Esophagus squamous epithelium (tissue), 5 donors: ENCODE measurements at places on chromosomes 16 and 17.

DNA sequence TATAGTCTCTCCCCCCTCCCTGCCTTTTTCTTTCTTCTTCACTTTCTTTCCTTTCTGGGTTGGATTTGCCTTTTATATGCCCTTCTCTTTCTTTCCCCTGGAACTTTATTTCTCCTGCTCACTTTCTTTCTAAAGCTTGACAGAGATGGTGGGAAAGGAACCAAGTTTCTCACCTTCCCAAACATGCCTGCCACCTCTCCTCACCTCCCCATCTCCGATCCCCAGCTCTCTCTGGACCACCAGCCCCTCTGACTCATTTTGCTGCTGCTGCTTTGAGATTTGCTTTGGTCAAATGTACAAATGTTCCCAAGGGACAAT lies 6.7 kb upstream of the LHX1 start:
- DNase-seq, result no peak

- no peak for DNase-seq
Observed at GRCh38 chr17:49051269-49051668, 54.1 kb downstream of the IGF2BP1 start.

DNA sequence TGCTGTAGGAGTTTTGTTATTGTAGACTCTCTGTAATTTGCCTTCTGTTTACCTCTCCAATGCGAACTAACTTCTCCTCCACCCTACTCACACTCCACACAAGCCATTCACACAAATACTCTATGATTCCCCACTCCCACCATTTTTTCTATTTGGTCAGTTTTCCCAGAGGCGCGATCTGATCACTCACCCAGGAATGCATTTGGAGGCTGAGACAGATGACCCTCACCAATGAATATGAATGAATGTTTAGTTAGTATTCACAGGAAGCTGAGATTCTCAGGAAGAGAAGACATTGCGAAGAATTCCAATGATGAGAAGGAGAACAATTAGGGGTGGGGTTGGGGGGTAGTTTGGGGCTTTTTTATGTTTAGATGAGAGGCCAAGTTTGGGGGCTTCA lies 10.5 kb upstream of the ANKFN1 start:
- no peak for DNase-seq

- no peak for DNase-seq
Observed at GRCh38 chr17:37834168-37834567, 89.3 kb upstream of the HNF1B start.

DNA sequence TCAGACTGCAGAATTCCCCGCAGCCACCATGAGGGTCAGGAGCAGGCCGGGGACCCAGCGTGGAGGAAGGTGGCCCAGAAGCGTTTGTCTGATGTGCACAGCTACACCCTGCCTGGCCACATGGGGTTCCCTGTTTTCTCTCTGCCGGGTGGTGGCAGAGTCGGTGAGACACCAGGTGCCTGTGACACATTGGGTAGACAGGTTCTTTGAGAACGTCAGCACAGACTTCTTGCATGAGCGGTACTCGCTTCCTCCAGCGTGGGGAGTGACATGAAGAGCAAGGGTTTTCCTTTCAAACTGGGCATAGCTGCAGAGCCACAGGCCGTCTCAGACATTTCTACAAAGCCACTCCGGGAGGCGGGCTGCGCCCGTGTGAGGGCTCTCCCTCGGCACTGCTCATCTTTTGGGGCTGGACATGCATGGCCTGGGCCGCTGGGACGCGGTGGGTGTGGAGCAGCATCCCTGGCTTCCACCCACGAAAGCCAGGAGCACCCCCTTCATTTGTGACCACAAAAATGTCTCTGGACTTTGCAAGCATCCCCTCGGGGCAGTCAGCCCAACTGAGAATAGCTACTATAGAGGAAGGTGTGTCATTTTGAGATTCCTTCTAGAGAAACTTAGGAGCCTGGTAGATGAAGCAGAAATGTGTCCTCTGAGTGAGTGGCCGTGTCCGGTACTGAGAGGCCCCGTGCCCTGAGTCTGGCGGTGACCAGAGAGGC lies 26.0 kb downstream of the NME3 start:
- no peak for DNase-seq

DNA sequence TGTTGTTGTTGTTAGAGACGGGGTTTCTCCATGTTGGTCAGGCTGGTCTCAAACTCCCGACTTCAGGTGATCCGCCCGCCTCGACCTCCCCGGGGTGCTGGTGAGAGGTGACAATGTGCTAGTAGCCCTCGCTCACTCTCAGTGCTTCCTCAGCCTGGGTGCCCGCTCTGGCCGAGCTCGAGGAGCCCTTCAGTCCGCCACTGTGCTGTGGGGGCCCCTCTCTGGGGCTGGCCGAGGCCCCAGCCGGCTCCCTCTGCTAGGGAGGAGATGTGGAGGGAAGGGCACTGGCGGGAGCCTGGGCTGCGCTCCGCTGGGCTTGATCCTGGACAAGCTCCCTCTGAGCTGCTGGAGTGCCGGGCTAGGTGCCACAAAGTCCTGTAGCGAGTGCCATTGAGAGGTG lies 21.7 kb upstream of the RBL2 start:
- no peak for DNase-seq

DNA sequence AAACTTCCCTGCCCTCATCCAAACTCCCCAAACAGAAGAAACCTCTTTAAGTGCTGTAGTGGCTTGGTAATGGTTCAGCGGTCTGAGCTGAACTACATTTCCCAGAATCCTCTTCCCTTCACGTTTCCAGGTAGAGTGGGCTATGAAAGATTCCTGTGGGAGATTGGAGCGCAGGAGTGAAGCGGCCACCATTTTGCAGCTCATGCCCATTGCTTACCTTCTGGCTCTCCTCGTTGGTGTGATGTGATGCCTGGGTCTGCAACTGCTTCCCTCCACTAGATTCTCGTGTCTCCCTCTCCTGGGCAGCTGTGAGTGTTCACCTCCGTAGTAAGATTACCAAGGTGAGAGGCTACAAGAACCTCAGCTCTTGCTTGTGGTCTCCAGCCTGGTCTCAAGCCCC lies 82.1 kb downstream of the GPR139 start:
- DNase-seq, result no peak

DNA sequence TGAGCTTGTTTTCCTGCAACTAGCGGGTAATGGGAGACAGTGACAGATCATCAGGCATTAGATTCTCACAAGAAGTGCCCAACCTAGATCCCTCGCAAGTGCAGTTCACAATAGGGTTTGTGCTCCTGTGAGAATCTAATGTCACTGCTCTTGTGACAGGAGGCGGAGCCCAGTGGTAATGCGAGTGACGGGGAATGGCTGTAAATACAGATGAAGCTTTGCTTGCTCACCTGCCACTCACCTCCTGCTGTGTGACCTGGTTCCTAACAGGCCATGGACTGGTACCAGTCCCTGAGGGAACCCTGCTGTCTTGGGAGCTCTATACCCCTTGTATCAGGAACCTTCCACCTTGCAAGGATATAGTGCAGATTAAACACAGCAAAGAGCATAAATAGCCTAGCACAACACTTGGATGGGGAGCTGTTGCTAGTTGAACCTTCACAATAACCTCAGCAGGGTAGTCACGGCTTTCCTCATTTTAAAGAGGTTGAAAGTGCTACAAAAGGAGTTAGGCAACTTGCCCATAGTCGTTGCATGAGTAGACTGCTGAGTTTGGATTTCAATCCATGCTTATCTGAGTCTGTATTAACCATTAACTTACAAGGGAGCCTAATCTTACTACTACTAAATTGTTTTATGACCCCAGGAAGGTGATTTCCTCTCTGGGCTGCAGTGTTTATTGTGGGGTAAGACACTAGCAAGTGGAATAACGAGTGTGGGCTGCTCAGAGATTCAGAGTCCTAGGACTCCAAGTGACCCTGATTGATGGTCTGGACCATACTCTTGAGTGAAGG lies 156.6 kb upstream of the ZFHX3 start:
- no peak for DNase-seq

DNA sequence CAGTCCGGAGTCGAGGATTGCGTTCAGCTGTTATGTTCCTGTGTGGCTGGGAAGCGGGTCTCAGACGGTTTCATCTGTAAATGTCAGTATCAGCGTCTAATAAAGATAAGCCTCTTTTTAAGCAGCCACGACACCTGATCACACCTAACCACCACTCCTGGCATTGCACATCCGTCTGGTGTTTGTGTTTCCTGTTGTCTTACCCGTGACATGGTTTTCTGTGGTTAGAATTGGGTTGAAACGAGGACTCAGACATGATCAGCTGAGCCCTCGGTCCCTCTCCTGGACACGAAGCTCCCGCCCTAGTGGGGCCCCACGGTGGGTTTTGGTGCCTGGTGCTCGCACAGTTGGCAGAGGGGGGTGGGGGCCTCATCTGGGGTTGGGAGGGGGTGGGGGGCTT lies 18.3 kb downstream of the CPNE7 start:
- no peak for DNase-seq

- no peak for DNase-seq
Observed at GRCh38 chr16:50599494-50599893, 51.3 kb downstream of the NKD1 start.

DNA sequence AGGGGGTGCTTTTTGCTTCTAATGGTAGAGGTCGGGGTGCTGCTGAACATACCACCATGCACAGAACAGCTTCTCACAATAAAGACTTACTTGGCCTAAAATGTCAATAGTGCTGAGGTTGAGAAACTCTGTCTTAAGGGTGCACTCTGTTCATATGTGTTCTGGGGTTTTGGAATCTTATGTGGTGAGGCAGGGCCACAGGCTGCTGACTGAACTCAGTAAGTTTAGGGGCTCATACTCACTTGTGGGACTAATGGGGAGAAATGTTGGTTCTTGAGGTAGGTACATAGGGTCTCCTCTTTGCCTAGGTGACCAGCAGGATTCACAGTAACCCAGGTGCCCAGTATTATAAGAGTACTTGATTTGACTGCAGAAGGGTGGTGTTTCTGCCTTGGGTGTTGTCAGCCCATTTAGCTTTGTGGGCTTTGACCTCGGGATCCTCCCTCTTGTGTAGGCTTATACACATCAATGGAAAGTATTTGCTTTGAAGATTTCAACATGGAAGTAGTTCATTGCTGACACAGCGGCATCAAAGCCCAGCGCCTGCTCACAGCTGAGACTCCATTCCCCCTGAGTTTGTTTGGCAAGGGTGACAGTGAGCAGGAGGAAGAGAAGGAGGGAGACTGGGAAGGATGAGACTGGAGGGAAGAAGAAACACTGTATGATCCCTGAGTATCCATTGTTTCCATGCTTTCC lies 17.2 kb downstream of the SLC7A6 start:
- no peak for DNase-seq

DNA sequence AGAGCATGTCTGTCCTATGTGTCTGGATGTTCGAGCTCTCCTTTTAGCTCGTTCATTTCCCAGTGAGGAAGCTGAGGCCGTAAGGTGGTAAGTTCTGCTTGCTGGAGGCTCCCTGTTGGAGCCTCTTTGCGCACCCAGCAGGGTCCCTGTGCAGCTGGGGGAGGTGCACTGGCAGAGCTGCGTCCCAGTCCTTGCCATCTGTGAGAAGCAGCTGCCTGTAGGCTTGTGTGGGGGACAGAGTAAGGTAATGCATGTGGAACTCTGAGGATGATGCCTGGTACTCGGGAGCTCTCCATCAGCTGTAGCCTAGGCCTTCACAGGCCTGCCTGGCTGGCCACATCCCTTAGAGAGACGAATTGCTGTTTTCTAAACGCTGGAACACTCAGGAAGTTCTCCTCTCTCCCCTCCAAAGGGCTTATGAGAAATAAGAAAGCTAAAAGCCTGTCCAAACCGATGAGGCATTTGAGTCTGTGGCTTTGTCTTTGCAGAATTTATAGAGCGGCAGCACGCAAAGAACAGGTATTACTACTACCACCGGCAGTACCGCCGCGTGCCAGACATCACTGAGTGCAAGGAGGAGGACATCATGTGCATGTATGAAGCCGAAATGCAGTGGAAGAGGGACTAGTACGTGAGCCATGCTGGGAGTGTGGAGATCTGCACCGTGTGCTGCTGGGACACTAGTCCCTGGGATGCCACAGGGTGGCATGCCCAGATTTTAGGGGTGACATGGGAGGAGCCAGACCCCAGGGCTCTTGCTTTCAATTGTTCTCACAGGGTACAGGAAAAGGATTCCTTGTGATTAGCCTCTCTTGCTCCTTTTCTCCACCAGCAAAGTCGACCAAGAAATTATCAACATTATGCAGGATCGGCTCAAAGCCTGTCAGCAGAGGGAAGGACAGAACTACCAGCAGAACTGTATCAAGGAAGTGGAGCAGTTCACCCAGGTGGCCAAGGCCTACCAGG lies 1.6 kb downstream of the NDUFB10 start:
- no peak for DNase-seq

DNA sequence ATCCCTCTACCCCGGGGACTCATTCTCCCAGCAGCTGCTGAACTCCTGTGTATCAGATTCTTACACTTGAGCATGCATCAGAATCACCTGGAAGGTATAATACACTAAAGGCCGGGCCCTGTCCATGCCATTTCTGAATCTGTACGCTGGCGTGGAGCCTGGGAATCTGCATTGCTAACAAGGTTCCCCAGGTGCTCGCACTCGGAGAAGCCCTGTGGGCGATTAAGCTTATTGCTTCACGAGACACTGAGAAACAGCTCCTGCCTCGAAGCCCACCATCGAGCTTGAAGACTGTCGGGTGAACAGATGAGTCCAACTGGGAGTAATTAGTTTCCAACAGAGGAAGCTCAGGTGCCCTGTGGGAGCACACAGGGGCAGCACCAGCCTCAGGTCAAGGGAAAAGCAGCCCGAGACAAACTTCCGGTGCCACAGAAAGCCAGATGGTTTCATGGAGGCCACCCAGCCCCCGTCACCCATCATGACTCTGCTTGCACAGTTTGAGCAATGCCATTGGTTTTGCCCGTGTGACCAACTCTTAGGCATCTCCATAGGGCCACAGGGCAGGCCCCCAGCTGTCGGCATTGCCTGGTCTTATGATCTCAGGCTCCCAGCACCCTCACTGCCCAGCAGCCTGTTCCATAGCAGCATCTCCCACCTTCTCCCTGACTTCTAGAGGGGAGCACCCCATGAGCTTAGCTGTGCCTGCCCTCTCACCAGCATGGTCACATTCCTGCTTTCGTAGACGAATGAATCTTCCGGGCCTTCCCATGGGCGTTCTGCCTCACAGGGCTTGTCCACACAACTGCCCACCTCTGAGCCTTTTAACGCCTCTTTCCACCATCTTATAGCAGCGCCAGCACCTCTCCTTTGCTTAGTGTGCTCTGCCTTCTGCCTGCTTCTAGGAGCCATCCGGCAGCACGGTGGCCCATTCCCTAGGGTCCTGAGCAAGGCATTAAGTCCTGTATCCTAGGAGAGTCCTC lies 10.9 kb downstream of the CTRB2 start:
- DNase-seq, result no peak

DNA sequence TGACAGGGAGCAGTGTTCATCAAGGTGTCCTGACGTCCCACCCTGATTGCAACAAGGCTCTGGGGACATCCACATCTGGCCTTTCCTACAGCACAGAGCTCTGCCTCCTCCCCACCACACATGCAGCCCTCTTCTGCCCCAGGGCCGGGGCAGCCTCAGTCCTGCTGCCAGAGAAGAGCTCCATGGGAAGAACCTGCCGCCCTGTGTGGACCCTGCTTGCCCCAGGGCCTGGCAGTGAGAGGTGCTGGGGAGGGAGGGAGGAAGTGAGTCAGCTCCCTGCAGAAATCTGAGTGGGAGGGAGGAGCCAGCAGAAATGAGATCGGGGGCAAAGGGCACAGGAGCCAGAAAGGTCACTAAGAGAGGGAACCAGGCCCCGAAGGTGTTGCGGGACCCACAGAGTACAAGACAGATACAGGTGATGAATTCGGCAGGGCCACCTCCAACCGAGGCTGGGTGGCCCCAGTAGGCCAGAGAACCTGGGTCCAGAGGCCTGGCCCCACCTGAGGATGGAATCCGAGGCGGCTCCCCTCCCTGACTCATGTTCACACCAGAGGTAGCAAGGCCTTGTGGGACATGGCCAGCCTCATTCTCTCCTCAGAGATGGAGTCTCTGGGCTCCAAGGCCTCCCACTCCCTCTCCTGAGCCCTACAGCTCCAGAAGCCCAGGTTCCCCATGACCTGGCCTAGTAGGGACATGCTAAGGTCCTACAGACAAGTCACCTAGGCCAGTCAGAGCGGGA lies 24.8 kb downstream of the MYO18A start:
- no peak for DNase-seq
